ENCODE measurements at places on chromosomes 3 and 15. TPM values are rescaled to one million over a fixed set of nuclear protein-coding genes. Genes with fewer than 3 reads are reported as not detected.

The SCAANT1 gene
- total RNA-seq: not detected

The GPR62 gene
- total RNA-seq: not detected

The C3orf85 gene
- not detected for total RNA-seq

The LRRC31 gene
- not detected for total RNA-seq

The TRPM1 gene
- total RNA-seq: not detected

Measured in left cardiac atrium (tissue), 4 donors.